ENCODE measurements at places on chromosomes 5 and 9.

DNA sequence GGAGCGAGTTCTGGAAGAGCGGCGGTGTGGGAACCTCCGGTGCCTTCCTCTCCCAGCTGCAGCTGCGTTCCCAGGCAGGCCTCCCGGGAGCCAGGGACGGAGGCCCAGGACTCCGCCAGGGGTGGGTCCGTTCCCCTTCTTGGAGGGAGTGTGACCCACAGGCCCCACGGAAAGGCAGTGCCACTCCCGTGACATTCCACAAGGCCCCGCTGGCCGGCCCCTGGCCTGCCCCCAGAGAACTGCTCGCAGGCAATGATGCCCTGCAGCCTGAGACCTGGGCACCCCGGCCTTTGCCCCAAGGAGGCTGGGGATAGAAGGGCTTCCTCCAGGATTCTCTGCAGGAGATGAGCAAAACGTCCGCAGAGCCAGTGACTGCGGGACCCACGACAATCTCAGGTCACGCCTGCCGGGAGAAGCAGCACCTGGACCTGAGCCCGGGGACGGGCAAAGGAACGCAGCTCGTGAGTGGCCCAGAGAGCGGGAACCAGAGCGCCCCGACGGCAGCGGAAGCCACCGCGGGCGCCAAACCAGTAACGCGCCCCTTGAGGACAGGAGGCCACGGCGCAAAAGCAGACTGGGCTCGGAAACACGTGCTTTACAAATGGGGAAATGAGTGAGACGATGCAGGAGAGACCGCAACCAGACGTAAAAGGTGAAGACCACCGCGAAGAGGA lies 9.3 kb downstream of the OBP2B start:
- no peak for DNase-seq

DNA sequence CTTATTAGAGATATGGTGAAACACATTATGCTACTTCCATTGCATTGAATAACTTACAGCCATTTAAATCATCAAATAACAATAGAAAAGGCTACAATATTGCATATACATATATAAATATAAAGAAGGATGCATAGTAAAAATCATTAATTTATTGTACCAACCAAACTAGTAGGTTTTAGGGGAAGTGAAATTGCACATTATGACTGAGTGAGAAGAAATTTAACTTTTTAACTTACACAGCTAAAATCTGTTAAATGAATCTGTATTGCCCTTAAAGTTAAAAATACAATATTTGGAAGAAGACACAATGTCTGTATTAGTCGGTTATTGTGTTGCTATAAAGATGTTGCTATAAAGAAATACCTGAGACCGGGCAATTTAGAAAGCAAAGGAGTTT lies 2073.7 kb upstream of the ACO1 start:
- no peak for DNase-seq

DNA sequence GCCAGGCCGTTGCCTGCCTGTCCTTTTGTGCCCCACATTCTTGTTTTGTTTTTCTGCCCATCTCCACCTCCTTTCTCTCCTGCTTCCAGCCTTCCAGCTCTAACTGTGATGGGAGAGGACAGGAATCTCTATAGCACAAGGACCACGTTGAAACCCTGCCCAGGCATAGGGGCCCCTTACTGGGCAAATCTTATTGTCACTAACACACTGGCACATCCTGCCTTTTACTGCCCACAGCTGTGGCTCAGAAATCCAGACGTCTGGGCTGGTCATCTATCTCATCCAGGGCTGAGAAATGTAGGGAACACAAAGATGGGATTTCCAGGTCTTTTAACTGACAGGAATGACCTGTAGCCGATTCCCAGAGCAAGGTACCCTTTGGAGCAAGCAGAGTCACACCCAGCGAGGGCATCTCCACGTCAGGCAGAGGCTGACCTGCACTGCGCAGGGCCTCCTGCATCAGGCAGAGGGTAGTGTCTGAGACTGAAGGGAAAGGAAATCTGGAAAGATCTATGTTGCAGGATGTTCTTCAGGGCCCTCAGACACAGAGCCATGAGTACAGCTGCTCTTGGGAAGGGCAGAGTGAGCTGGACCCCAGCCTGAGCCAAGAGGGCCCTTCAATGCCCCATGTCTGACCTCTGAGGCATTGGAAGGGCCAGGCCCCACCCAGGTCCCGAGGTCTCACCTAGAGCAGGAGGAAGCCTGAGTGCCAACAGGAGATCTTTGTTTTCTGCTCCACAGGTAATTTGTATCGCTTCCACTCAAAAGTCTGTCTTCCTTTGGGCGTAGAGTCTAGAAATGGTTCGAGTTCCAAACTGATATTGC lies 278.8 kb downstream of the FSTL4 start:
- DNase-seq = no peak

DNA sequence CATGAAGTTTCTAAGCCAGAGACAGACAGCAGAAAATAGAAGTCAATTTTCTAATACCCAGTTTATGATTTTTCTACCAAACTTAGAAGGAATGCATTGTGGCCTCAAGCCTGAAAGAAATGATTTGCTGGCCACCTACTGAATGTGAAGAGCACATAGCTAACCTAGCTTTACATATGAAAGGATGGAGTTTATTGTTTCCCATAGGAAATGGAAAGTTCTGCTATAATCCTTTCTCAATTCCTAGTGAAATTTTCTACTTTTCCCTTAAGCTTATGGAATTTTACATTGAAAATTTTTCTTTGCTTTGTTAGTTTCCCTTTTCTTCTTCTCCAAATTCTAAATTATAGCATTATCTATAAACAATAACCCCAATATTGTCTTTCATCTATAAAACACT lies 110.1 kb downstream of the TMEM167A start:
- no peak for DNase-seq

DNA sequence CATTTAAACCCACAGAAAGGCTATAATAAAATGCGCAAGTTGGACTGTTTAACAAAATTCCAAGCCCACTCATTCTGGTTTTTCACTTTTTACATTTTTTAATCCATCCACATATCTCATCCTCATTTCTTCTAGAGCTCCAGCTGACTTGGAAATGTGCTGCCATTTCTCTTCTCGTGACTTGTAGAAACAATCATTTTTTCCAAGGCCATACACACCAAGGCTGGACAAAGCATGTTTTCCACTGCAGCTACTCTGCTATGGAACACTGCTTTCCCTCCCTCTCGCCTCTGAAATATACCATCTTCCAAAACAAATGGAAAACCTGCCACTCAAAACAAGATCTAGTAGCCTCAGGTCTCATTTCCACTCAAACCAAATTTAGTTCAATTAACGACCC lies 141.1 kb downstream of the ESM1 start:
- no peak for DNase-seq

GRCh38 chr5:32785611-32786254 lies 74.6 kb downstream of the NPR3 start:
- peak; percentile 71 for DNase-seq

- DNase-seq = peak; percentile 48
These were observed 31.2 kb upstream of the LRRC14B start for GRCh38 chr5:160173-160510.

GRCh38 chr5:114192108-114192507 lies 169.8 kb upstream of the KCNN2 start:
- DNase-seq = peak; percentile 81

GRCh38 chr9:85224729-85225128 lies 517.0 kb downstream of the AGTPBP1 start:
- peak; percentile 82 for DNase-seq

GRCh38 chr5:13831351-13831750 lies 113.1 kb downstream of the DNAH5 start:
- DNase-seq = peak; percentile 10

GRCh38 chr5:179805529-179806249 lies 977 bp downstream of the MGAT4B start:
- DNase-seq = peak; percentile 60

- DNase-seq = peak; percentile 32
These were observed 849 bp upstream of the IFT74 start for GRCh38 chr9:26955222-26955903.

GRCh38 chr9:86867804-86868313 lies 79.4 kb downstream of the GAS1 start:
- DNase-seq = no peak

DNA sequence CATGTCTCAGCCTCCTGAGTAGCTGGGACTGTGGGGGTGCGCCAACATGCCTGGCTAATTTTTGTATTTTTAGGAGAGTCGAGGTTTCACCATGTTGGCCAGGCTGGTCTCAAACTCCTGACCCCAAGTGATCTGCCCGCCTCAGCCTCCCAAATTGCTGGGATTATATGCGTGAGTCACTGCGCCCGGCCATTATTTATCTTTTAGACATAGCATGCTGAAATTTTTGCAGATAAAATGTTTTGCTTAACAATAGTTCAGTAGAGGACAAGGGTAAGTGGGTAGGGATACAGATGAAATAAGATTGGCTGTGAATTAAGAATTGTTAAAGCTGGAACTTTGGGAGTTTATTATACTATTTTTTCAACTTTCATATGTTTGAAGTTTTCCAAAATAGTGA lies 150.8 kb upstream of the GRHPR start:
- DNase-seq = no peak

DNA sequence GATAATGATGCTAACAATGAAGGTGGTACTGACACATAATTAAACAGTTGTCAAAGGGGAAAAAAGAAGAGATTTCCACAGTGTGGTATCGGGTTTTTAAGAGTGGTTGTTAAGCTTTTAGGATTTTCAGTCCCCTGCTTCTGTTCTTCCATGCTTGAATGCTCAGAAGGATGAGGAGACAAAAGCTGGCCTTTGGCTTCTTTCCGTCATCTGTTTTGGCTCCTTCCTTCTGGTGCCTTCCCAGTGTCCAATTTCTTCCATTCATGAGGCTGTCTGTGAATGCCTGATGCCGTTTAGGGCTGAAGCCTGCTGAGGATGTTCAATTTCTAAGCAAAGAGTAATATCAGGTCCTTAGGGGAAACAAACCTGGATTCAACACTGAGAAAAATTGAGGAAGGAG lies 179.6 kb upstream of the GLRA1 start:
- no peak for DNase-seq

DNA sequence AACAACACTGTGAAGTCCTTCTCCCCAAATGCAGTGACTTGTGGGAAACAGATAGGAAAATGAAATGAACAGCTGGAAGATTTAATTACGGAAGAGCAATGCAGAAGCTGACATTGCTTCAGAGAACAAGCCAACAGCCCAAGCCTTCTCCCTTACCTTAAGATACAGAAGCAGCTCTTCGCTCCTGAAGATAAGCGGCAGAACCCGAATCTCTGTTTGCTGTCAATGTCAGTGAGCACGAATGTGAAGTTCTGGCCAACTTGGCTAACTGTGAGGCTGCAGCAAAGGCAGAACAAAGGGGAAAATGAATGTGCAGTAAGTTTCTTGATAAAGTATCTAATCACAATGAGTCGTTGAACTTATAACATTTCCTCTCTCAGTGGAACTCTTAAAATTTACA lies 172.4 kb downstream of the DENND1A start:
- DNase-seq = no peak

DNA sequence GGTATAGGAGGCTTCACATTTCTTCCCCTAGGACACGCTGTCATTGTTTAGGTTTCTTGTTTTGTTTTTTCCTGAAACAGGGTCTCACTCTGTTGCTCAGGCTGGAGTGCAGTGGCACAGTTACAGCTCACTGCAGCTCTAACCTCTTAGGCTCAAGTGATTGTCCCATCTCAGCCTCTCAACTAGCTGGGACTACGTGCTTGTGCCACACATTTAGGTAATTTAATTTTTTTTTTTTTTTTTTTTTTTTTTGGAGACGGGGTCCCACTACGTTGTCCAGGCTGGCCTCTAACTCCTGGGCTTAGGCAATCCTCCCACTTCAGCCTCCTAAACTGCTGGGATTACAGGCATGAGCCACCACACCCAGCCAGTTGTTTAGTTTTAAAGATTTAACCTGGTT lies 66.2 kb downstream of the EXOSC2 start:
- DNase-seq = no peak

GRCh38 chr5:179889885-179890284 lies 17.8 kb downstream of the TBC1D9B start:
- DNase-seq = no peak

DNA sequence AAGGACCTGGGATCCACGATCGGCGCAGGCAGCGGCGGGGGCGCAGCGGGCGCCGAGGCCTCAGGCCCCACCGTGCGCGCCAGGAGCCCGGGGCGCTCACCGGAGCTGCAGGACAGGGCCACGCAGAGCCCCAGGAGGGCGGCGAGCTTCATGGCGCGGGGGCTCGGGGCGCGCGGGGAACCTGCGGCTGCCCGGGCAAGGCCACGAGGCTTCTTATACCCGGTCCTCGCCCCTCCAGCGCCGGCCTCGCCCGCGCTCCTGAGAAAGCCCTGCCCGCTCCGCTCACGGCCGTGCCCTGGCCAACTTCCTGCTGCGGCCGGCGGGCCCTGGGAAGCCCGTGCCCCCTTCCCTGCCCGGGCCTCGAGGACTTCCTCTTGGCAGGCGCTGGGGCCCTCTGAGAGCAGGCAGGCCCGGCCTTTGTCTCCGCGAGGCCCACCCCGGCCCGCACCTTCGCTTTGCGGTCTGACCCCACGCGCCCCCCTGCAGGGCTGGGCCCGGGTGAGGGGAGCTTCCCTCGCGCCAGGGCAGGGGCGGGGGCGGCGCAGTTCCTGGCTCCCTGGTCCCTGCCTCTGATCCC lies at the start of gene SCGB3A1:
Gene SCGB3A1, minus strand, starts transcription at position 189 of the 577 bp plus-strand sequence. Its CDS starts 37 bp downstream, at position 152.
- DNase-seq = no peak
